RCC 7860 (cell line): ENCODE measurements at places on chromosomes 6 and 20.

GRCh38 chr6:155404937-155405336 lies 50.7 kb downstream of the NOX3 start:
- DNase-seq = no peak

GRCh38 chr20:38013887-38014286 lies 19.4 kb downstream of the TTI1 start:
- no peak for DNase-seq

DNA sequence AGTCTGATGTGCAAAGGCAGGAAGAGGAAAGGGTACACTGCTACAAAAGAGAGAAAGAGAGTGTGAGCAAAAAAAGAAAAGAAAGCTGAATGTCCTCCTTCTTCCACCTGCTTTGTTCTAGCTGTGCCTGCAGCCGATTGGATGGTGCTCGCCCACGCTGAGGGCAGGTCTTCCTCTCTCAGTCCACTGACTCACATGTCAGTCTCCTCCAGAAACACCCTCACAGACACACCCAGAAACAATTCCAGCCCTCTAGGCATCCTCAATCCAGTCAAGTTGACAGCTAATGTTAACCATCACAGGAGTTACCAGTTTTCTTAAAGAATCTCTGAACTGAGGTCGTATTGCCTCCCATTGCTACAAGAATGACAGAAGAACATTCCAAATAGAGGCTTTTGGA lies 411.9 kb upstream of the SASH1 start:
- no peak for DNase-seq

GRCh38 chr6:34692280-34692679 lies 4.3 kb downstream of the ILRUN start:
- DNase-seq = no peak

DNA sequence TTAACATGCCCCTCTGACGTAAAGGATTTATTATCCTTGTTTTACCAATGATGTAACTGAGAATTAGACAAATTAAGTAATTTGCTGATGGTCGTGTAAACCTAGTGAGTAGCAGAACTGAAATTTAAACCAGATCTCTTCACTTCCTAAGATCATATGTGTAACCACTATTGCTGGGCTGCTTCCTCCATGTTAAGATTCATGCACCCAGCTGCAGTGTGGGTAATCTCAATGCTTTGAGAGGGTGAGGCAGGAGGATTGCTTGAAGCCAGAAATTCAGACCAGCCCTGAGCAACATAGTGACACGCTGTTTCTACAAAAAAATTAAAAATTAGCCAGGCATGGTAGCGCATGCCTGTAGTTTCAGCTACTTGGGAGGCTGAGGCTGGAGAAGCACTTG lies 97.9 kb downstream of the L3MBTL3 start:
- no peak for DNase-seq

GRCh38 chr20:37380864-37381579 lies 35.1 kb downstream of the SRC start:
- no peak for DNase-seq

- DNase-seq = no peak
Observed at GRCh38 chr20:47036091-47036870, 141.6 kb downstream of the EYA2 start.

DNA sequence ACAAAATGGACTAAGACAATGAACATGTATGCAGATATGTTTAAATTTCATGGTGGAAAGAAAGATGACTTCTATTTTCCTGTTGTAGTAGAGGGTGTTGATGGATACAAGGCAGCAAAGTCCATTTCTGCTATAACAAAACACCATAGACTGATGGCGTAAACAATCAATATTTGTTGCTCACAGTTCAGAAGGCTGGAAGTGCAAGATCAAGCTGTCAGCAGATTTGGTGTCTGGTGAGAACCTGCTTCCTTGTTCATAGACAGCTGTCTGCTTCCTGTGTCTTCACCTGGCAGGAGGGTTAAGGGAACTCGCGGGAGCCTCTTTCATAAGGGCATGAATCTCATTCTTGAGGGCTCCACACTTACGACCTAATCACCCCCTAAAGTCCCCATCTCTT lies 83.0 kb upstream of the ELOVL5 start:
- no peak for DNase-seq

DNA sequence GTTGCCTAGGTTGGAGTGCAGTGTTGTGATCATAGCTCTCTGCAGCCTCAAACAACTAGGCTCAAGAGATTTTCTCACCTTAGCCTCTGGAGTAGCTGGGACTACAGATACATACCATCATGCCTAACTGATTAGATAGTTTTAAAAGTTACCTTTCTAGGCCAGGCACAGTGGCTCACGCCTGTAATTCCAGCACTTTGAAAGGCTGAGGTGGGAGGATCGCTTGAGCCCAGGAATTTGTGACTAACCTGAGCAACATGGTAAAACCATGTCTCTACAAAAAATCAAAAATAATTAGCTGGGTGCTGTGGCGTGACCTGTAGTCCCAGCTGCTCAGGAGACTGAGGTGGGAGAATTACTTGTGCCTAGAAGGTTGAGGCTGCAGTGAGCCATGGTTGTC lies 41.2 kb downstream of the SLC17A5 start:
- no peak for DNase-seq

DNA sequence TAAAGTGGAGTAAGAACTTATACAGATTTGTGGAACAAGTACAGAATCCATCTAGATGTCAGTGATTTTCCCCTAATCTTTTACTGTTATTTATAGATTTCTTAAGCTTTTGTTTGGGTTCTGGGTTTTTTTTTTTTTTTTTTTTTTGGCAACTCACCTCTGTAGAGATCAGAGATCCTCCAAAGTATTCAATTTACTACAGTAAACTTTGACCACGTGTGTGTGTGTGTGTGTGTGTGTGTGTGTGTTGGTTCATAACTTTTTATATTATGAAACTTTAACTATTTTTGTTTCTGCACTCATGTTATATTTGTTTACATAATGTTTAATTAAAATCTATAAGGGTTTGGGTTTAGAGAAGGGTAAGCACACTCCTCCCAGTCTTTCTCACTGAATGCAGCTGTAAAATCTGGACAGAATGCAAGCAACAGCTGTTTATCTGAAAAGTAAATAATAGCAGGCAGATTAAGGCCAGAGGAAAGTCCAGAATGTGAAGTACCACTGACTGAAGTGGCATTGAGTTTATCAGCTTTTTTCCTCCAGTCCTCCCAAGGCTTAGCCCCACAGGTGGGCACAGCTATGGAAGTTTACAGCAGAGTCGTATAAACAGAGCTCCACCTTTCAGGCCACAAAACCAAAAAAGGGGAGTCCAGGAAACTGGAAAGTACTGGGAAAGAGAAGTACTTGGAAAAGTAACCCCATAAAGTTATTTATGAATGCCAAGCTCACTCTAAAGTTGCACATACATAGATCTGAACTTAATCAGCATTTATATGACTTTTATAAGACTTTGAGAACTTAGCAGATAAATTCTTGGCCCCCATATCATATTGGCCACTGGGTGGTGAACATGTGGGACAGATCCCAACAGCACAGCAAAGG lies 43.0 kb upstream of the CD2AP start:
- DNase-seq = no peak

GRCh38 chr6:90131614-90132423 lies 164.8 kb downstream of the BACH2 start:
- no peak for DNase-seq

- no peak for DNase-seq
Observed at GRCh38 chr6:166589337-166589731, 2.9 kb upstream of the RAMACL start.

DNA sequence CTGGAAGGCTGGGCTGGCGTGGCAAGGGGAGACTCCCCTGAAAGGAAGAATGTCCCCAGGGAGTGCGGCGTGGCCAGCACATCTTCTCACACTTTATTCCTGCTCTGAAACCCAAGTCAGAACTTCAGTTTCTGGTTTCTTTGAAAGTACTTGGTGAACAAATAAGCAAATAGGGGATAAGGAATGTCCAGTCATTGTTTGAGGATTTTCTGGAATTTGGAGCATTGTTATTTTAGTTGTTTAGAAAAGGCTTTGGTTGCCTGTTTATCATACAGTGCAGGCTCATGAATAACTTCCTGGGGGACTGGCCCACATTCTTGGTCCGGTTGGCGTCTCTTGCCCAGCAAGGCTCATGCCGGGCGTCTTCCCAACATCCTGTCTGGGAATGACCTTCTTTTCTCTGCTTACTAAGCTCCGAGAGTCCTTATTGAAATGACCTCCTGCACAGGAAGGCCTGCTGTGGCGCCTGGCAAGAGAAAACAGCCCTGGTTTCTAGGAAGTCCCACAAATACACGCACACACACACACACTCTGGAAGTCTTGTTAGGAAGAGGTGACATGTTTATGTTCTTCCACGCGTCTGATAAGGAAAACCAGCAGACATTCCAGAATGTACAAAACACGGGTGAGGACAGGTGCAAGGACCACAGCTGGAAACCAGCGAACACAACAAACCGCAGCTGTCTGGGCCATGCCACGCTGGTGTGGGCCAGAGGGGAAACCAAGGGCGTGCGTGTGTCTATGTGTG lies 71.9 kb downstream of the TMEM170B start:
- peak; percentile 78 for DNase-seq

- no peak for DNase-seq
Observed at GRCh38 chr6:54192993-54193392, 81.8 kb downstream of the MLIP start.

GRCh38 chr20:16064989-16065707 lies 508.1 kb downstream of the KIF16B start:
- DNase-seq = no peak

DNA sequence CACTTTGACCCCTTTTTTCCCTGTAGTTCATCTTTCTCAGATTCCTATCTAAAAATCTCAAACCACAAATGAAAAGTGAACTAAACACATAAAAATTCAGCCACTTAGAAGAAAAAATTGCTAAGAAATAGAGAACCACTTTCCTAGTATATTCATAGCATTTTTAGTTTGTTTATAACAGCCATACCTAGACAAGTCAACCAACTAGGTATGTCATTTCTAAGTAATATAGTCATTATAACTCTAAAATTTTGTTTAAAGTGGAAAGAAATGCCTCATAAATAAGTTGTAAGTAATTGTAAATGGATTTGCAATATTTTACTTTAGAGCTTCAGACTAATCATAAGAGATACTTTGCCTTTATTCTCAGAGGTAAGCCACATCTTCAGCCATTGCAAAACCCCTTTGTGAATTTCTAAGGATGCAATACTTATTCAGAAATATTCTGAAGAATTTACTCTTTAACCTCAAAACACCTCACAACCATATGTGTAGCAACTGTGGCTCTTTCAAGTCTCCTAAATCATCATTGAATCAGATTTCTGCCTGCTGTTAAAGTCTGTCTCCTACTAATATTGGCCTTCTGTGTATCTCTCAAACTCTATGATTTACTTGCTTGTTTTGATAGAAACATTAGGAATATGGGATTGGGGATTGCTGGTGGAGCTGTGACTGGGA lies 6.9 kb upstream of the SUMO4 start:
- no peak for DNase-seq
